ENCODE measurements at places on chromosomes 7 and 10.
A peak's percentile ranks its signal among the peaks of the same experiment; 100 is the strongest.

DNA sequence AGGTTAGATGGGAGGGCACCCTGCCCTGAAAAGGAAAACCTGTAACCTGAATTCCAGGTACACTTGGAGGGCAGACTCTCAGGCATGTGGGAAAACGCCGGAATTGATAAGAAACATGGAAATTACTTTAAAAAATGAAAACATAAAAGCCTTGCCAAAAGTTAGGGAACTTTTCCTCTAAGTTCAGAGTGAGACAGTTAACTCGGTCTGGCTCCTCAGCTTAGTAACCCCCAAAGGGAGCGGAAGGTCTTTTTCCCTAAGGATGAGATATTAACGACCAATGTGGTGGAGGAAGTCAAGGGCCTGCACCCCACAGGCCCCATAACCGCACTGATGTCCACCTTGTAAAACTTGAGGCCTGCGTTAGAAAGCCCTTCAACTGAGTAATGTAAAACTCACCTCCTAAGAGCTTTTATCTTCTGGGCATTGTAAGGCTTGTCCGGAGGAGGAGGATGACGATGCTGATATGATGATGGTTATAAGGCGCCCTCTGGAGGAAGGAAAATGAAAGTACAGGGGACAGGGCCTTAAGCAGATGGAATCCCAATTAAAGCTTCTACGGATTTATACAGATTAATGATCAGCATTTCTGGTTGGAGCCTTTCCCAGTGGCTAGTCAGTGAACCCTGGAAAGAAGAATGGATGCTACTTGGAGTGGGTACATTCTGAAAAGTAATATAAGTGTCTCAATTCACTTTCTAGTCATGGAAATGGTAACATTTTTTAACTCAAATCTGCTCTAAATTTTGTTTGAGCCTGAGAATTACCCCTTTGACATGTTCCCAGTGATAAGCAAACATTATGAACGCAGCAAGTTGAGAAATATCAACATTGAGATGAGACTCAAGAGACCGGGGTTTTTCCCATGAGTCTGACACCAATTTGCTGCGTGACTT lies 694 bp downstream of the COL1A2 start:
- peak; percentile 77 for DNase-seq

DNA sequence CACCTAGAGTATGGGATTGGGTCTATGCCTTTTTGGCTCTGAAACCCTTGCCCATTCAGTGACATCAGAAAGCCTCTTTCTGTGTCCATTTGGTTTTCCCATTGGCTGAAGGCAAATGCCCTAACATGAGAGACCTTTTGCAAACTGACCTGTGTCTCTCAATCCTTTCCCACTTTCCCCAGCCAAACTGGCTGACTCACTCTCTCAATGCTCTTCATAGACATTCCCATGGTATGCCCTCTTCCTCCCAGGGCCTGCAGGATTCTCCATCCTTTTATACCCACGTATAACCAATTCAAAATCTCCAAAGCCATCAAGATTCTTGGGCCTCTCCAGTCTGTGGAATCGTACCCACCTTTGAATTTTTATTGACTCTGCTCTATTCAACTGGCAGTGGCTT lies 563.3 kb downstream of the GATA3 start:
- DNase-seq, result no peak

DNA sequence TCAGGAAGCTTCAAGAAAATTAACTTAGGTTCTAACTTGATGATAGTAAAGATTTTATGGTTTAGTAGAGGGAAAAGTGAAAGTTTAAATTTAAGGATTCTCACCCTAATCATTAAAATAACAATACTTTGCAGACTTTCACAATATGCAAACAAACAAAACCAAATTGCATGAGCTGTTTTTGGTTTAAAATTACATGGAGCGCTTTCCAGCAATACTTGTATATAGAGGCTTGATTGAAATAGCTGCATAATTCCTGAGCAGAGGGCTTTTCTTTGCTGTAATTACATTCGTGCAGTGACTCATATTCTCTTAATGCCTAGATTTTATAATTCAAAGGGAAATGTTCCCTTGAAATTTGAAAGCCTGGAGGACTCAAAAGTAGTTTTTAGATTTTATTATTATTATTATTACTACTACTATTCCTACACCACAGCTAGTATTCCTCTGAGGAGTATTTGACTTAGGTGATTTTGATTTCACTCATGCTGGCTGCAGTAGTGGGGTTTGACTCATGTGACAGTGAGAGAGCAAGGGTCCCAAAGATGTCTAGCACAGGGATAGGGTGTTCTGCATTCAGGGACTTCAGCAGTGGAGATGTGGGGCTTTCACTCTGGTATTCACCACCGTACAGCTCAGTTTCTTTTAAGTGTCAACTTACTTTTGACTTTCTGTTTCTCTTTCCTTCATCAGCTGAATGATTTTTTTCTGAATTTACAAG lies 138.1 kb downstream of the ADAM22 start:
- DNase-seq, result no peak

DNA sequence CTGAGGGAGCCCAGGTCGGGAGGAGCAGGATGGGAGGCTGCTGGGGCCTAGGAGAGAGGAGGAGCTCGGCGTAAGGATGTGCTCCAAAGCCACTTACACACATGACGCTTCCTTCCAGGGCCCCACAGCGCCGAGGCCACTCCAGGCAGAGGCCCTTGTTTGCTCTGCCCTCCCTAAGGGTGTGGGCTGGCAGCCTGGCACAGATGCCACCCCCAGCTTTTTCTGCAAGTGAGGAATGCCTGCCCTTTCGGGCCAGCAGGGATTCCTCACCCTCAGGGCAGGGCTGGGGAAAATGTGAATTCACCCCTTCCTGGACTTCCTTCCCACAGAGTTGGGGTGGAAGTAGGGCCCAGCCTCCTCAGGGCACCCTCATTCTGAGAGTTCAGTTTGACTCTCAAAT lies 5.6 kb upstream of the AQP1 start:
- peak; percentile 24 for DNase-seq

- DNase-seq, result no peak
Observed at GRCh38 chr10:71048971-71049615, 160.7 kb upstream of the PCBD1 start.

DNA sequence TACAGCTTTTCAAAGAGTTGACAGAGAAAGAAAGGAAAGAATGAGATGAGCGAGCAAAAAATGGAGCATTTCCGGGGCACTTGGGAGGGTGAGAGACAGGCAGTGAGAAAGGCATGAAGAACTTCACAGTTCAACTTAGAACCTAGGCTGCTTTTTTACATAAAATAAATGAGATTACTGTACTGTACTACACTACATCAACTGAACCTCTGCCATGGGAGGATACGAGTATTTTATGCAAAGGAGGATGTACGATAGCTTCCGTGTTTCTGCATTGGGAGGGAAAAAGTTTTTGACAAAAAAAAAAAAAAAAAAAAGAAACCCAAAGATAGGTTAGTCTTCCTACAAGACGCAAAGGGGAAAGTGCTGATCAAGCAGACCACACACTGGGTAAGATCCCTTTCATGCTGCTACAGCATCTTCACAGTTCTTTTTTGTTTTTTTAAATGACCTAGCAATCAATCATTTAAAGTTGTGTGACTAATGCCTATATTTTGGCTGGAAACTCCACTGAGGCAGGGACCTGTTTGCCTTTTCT lies 88.0 kb downstream of the RAPGEF5 start:
- DNase-seq, result no peak

DNA sequence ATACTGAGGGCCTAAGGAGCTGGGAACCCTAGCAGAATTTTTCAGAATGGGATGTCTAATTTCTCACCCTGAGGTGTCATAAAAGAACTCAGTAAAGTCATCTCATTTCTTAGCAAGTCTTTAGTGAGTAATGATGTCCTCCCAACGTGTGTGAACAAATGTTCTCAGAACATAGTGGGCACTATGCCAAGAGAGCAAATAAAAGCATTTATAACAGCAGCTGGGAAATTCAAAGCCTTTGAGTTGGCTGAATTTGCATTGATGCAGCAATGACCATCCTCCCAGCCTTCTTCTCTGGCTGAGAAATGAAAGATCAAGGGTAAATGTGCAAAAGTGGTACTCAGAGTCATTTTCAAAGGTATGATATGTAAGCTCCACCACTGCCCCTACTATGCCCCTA lies 109.4 kb downstream of the FAM107B start:
- peak; percentile 11 for DNase-seq

DNA sequence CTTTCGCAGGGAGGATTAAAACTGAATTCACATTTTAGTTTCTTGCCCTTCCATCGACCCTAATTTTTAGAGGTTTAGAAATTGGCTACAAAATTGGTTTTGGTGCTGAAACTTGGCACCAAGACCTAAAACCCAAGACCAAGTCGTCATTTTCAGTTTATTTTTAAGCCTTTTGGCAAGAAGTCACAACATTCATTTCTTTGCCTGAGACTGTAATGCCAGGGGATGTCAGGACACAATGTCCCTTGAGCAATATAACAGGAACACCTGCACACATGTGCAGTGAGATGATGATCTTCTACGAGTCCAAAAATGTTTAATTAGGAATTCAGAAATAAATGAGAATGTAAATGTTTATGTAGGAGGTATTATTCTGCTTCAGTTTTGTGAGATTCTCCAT lies 335.4 kb upstream of the ANKRD30A start:
- no peak for DNase-seq

GRCh38 chr7:80078159-80078731 lies 56.4 kb upstream of the GNAI1 start:
- no peak for DNase-seq

DNA sequence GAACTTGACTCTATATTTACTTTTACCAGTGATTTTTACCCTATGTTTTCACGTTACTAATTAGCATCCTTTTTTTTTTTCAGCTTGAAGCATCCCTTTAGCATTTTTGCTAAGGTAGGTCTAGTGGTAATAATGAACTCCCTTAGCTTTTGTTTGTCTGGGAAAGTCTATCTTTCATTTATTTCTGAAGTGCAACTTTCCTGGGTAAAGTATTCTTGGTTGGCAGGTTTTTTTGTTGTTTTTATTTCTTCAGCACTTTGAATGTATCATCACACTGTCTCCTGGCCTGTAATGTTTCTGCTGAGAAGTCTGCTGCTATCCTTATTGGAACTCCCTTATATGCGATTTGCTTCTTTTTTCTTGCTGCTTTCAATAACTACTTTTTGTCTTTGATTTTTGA lies 149.7 kb upstream of the HPS1 start:
- no peak for DNase-seq

DNA sequence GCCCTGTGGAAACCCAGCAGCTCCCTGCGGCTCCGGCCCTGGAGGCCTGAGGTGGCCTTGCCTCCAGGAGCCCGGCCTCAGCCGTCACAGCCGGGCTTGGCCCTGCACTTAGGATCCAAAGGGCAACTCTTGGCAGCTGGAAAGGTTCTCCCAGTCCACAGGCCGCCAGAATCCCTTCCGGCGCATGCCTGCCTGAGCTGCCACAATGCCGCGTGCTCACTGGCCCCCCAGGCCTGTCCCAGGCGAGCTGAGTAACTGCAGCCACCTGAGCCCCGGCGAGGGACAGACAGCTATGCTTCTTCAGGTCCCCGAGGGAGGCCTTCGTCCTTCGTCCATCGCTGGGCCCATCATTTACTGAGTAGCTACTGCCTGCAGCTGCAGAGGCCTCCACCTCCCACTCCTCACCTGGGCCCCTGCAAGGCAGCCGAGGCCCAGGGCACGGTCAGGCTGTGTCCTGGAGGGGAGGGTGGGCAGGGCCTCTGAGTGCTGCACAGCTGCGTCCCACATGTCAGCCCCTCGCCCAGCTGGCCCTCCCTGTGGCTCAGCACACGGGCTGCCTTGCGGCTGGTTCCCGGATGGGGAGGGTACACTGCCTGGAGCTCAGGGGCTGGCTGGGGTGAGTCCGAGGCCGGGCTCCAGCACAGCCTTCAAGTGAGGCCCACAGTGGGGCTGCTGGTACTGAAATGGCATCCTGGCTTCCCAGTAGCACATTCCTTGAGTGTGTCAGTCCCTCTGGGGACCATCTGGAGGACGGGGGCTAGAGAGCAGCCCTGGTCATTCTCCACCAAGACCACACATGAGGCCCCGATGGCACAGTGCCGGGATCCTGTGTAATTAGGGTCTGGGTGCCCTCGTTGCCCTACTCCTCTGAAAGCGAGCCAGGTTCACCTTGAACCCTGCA lies 172.5 kb downstream of the ELFN1 start:
- DNase-seq, result no peak

DNA sequence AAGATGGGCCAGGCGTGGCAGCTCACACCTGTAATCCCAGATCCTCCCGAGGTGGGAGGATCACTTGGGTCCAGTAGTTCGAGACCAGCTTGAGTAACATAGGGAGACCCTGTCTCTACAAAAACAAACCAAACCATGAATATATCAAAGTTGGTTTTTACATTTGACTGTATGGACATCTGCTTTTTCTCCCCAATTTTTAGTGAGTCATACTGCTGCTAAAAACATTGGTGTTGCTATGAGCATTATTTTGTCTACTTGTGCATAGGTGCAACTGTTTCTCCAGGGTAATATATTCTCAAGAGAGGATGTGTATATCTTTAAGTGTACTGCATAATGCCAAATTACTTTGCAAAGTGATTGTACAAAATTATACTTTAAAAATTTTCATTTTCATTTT lies 769 bp upstream of the TMEM248 start:
- DNase-seq, result no peak

- peak; percentile 94 for DNase-seq
Observed at GRCh38 chr10:93261961-93262610, 188.4 kb downstream of the CYP26A1 start.

DNA sequence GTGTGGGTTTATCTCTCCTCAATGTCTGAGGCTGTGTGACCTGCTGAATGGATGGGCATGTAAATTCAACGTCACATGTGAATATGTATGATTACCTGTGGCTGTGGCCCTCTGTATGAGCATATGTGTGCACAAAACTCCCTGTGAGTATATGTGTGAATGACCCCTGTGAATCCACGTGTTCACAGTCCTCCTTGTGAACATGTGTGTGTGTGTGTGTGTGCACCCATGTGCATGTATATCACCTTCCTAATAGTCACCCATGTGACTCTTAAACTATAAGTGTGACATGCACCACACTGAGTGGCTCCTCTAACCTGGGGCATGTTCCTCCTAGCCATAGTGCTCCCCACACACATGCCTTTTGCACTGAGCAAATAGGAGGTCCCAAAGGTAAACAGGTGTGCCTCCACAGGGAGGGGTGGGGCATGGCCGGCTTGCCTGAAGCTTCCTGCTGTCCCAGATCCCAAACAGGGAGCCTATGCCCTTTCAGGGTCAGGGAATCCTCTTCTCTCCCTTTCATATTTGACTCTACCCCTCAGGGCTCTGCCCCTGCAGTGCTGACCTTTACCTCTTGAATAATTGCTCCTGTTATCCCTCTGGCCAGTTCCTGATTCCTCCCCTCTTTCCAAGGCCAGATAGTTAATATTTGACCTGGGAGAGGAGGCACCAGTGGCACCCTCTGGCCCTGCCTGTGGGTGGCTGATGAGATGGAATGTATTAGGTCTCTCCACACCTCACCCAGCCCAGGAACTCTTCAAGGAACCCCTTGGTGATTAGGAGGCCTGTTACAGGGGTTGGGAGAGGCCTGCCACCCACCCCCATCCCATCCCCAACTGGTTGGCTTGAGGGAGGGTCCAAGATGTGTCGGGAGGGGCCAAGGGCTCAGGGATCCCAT lies 1.9 kb downstream of the SEMA4G start:
- DNase-seq, result no peak

Measured in foreskin melanocyte (primary cell).